Stomach (tissue), 19 donors: ENCODE measurements at places on chromosomes 4 and X.

GRCh38 chrX:100687546-100687945 lies 43.5 kb downstream of the SRPX2 start:
- no peak for DNase-seq

DNA sequence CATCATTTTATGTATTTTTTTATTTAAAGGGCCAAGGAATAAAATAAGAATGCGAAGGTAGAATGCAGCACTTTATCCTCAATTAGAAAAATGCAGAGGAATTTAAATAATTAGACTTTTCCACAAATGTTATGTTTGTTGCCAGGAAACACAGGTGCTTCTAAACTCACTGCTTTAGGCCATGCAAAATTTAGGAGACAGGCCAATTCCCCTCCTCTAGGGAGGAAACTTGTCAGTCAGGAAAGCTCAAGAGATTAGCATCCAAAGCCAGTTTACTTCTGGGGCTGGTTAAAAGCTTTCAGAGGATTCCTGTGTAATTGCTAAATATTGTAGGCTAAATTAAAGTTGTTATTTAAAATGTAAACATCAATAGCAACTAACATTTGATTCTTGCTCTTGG lies 124.5 kb downstream of the DMD start:
- DNase-seq, result no peak

GRCh38 chr4:155766622-155767021 lies 7.8 kb downstream of the GUCY1B1 start:
- no peak for DNase-seq

DNA sequence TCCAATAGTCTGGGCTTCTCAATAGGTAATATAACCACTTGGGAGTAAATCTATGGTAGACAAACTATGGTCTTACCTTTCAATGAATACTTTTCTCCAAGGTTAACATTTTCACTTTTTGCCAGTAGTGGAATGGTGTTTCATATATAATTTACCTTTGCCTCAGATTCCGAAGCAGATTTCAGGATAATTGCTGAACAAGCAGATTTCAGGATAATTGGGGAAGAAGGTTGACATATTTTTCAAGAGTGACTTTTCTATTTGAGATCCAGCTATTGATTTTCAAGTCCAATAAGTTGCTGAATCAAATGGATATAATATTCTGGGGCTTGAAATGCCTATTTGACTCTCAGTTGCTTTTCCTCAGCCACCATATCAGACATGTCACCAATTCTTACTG lies 63.6 kb downstream of the SYTL5 start:
- DNase-seq, result no peak

DNA sequence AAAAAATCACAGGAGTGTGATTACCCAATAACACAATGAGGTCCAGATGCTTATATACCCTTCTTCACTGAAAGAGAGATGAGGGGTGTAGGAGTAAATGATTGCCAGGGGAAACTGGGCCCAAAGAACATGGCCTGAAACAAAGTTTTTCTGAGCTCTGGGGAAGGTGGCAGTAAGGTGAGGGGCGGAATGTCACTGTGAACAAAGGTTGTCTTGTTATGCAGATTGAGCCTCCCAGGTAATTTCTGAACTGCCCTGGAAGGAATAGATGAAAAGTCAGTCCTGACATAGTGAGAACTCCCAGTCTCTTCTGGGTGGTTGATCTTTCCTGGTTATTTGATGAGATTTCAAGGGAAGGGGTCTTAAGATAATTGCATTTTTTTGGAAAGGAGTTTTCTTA lies 2.5 kb upstream of the TMEM47 start:
- DNase-seq, result no peak

DNA sequence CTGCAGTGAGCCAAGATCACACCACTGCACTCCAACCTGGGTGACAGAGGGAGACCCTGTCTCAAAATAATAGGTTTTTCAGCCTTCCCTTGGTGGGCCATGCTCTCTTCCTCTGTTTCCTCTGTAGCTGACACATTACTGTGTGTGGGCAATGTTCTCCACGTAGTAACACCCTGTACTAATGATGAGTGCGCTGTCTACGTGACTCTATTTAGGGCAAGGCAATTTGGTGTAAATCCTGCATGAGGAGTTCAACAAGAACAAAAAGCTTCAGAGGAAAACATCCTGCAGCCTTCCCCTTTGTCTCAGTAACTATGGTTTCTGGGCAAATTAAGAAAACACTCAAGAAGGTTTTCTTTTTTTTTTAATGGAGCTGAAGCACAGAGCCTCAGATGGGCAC lies 24.4 kb upstream of the JAKMIP1 start:
- no peak for DNase-seq

- no peak for DNase-seq
These were observed 49.8 kb downstream of the EDNRA start for GRCh38 chr4:147530723-147531122.
